Central memory CD4-positive, alpha-beta T cell (primary cell): ENCODE measurements at places on chromosomes 6 and 20.

GRCh38 chr6:167789358-167789757 is 37.4 kb upstream of the AFDN start:
- no peak for DNase-seq

DNA sequence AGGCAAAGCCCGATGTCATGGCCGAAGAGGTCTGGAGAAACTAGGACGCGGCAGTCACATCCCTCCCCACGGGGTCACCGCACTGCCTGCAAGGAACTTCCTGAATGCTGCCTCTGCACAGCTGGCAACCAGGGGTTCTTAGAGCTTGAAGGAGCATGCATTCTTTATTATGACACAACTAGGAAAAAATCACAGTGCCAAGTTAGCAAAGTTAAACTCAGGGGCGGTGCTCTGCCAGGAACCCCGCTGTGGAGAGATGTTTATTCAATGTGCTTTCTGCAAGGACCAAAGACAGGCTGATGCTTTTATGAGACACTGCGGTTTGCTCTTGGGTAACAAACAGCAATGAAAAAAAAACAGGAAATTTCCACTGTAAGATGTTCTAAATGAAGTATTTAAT is 287.3 kb upstream of the FOXQ1 start:
- no peak for DNase-seq

- no peak for DNase-seq
These were observed 20.2 kb downstream of the SCML4 start for GRCh38 chr6:107803957-107804356.

GRCh38 chr20:56373942-56374341 is 15.2 kb downstream of the FAM210B start:
- DNase-seq, result no peak

GRCh38 chr6:18263418-18264218 is 712 bp downstream of the DEK start:
- peak; percentile 33 for DNase-seq

DNA sequence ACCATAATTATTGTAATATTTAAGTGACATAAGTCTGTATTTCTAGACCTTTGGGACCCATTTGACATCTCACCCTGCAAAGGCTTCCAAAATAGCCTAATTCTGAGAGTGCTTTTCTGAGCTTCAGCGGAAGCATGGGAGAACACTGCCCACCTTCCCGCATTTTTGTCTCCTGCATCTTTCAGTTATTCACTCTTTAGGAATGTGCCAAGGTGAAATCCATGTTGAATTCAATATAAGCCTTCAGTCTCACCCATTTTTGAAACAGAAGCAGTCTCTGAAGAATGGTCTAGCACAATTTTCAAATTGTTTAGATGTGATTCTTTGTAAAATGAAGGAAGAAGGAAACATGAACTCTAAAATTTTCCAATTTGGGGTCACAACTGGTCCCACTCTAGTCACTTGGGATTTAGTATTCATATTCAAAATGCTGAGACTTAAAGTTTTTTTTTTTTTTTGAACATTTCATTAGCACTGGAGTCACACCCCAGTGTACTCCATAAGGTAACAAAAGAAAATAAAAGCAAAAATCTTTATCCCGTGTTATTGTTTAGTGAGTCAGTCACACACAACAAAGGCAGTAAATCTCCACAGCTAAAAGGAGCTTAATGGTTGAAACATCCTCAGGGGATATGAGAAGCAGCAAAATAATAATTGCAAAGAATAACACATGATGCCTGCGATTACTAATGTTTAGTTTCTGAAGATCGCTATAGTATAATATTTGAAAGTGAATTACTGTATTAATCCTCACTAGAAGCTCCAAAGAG is 479.9 kb upstream of the BTBD3 start:
- DNase-seq, result no peak

DNA sequence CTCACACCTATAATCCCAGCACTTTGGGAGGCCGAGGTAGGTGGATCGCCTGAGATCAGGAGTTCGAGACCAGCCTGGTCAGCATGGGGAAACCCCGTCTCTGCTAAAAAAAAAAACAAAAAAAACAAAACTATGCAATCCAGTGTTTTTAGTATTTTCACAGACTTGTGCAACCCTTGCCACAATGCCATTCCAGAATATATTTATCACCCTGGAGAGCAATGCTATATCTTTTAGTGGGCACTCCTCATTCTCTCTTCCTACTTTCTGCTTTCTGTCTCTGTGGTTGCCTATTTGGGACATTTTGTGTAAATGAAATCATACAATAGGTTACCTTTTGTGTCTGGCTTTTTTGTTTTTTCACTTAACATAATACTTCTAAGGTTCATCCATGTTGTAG is 39.1 kb upstream of the MROH8 start:
- DNase-seq, result no peak

- no peak for DNase-seq
These were observed 496.6 kb upstream of the EPHA7 start for GRCh38 chr6:93915961-93916360.
